Activated CD4-positive, alpha-beta T cell treated with anti-CD3 and anti-CD28 coated beads for 48 hours (primary cell): ENCODE measurements at places on chromosomes 3 and 15.
A peak's percentile ranks its signal among the peaks of the same experiment; 100 is the strongest.

GRCh38 chr3:57952208-57952631 lies 56.0 kb upstream of the FLNB start:
- DNase-seq = no peak

DNA sequence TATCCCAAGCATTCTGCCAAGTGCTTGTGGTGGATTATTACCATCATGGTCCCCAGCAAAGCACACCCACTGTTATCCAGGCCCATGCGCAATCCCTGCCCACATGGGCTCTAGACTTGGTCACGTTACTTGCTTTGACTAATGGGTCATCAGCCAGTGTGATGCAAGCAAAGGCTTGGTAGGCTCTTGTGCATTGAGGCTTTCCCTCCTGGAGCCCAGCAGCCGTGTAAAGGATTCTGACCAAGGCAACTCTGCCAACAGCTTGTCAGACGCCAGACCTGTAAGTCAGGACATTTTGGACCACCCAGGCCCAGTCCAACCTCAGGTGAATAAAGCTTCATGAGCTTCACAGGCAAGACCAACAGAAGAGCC lies 93.9 kb downstream of the ABHD5 start:
- DNase-seq = no peak

- DNase-seq = no peak
These were observed 28.5 kb downstream of the ST3GAL6 start for GRCh38 chr3:98791341-98792325.

DNA sequence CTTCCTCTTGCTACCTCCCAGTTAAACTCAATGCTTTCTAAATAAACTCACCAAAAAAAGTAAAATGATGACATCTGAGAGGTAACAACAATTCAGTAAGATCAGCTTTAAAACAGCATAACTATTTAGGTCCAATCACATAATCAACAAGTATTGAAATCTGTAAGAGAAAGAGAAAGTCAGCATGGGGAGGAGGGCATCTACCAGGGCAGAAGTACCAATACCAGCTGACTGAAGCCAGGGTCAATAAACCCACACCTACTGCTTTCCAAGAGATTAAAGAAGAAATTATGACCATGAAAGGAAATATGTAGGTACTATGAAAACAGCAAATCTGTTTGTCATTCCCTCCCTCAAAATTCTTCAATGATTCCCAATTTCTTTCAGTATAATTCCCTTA lies 42.2 kb upstream of the IGF2BP2 start:
- DNase-seq = no peak

- no peak for DNase-seq
These were observed 342.9 kb downstream of the IL20RB start for GRCh38 chr3:137300703-137301102.

GRCh38 chr15:95761501-95762165 lies 568.9 kb upstream of the NR2F2 start:
- DNase-seq = no peak

- no peak for DNase-seq
These were observed 149.4 kb upstream of the KCNMB2 start for GRCh38 chr3:178386880-178387279.

DNA sequence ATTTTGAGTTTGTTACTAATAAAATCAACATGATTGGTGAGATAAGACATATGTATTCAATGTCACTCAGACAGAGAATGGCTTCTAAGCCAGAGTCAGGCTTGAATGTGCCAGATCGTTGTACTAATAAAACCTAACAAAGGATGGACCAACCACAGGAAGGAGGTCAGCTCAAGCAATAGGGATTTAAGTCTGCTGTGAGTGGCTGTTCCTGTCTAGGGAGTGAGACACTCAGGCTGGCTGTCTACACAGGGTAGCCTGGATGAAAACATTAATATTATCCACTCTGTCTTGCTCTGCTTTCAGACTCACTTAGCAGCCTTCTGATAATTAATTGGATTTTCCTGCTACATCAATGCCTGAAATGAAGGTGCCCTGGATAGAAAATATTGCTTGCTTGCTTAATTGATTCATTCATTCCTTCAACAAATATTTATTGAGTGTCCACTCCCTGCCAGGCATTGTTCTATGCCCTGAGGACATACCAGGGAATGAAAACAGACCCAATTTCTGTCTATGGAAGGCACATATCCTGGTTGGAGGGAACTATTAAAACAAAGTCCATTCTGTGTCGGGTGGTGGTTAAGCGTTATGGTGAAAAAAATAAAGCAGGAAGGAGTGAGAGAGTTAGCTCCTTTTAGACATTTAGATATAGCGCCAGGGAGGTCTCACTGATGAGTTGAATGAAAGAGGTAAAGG lies 239.4 kb downstream of the CHST2 start:
- DNase-seq = no peak

GRCh38 chr3:72320955-72321303 lies 527.3 kb downstream of the SHQ1 start:
- no peak for DNase-seq

DNA sequence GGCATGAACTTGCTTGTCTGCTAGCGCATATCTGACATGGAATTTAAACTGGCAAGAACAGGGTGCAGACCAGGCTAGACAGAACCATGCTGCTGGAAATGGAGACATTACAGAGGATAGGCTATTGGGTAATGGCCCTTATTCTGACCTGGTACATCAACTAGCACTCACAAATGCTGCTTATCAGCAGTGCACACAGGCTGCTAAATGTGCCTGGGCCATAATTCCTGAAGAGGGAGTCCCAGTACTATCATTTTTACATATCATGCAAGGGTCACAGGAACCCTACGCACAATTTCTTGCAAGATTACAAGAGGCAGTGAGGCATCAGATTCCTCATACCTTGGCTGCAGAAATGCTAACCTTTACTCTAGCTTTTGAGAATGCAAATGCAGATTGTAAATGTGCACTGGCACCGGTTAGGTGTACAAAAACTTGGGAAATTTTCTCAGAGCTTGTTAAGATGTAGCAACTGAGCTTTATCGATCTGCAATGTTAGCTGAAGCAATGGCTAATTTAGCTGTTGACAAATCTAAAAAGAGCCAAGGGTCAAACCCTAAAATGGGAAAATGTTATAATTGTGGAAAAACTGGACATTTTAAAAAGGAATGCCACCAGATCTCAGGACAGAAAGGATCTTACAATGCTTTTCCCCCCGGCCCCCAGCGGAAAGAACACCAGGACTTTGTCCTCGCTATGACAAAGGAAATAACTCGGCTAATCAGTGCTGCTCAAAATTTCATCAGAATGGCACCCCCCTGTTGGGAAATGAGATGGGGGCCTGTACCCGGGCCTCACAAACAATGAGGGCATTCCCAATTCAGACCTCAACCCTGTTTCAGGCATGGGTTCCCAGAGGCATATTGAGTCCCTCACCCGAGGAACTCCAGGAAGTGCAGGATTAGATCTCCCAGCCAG lies 21.1 kb downstream of the CCRL2 start:
- DNase-seq = no peak

DNA sequence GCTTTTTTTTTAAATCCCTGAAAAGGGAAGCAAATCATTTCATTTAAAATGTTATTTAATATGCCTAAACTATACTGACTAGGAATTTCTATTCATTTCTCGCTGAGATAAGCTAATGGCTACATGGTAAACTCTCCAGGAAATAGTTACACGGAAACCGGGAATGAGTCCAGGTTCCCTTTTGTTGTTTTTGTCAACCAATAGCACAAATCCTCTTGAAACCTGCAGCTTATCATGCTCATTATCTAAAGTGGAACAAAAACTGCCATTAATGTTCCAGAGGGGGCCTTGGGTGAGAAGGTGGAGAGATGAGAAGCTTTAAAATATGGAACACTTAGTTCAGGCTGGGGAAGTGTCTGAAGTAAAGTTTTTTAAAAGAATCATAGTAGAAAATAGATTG lies 113.5 kb upstream of the ALCAM start:
- no peak for DNase-seq

GRCh38 chr3:167743799-167744198 lies 8.3 kb downstream of the SERPINI1 start:
- DNase-seq = no peak

GRCh38 chr3:129793942-129794310 lies 99.6 kb downstream of the TMCC1 start:
- no peak for DNase-seq

- no peak for DNase-seq
These were observed 2.9 kb downstream of the FMN1 start for GRCh38 chr15:33191591-33191990.

GRCh38 chr3:129481766-129482332 lies 41.8 kb downstream of the IFT122 start:
- peak; percentile 55 for DNase-seq

- no peak for DNase-seq
These were observed 38.0 kb upstream of the RFTN1 start for GRCh38 chr3:16551342-16551976.

- no peak for DNase-seq
These were observed 17.7 kb upstream of the NR2F2 start for GRCh38 chr15:96312641-96313335.

DNA sequence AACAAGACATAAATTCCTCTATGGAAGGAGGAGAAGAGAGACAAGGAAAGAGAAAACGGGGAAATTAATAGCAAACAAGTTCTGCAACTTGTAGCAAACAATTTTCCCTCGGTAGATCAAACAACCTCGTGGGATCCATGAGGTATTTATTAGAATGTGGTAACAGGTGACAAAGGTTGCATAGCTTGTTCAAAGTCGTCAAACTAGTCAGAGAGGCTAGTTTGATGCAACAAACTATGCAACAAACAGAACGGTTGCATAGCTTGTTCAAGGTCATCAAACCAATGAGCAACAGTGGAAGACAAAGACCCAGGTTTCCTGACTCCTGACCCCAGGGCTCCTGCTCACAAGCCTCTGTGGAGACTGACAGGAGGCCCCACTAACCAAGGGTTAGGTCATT lies 20.7 kb downstream of the MB21D2 start:
- DNase-seq = no peak

DNA sequence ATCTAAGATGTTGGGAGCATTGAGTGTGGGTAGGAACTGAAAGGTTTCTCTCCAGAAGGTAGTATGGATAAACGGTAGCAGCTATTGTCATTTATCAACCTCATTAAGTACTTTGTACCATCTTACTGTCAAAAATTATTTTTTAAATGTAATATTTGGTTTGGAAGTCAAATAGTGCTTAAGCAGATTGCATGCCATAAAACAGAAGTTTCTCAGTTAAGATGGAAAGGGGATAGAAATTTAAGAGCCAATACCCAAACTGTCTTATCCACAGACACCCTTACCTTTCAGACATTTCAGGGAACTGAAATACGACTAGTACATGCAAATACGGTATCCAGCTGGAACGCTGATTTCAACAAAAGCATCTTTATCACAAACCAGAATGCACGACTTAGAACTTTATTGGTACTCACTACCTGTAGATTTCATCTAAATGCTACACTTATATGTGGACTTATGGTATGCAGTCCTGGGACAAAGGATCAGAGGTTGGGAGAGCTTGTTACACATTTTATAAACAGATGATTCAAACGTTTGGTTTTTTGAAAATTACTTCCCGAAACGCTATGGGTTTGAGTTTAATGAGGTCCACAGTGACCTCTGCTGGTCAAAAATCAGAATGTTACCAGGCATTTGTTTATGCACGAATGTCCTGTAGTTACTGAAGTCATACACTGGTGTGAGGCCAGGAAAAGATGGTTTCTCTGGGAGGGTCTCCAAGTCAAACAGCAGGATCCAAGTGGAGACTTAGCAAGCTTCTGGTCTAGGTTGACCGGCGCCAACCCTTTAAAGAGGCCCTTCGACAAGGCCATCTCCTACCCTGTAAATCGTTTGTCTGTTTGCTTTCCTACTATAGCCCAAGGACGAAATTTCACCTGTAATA lies 45.7 kb upstream of the DUT start:
- peak; percentile 43 for DNase-seq

GRCh38 chr15:59299929-59300617 lies 72.6 kb downstream of the MYO1E start:
- peak; percentile 74 for DNase-seq

- no peak for DNase-seq
These were observed 19.8 kb upstream of the ARNT2 start for GRCh38 chr15:80384432-80384831.

DNA sequence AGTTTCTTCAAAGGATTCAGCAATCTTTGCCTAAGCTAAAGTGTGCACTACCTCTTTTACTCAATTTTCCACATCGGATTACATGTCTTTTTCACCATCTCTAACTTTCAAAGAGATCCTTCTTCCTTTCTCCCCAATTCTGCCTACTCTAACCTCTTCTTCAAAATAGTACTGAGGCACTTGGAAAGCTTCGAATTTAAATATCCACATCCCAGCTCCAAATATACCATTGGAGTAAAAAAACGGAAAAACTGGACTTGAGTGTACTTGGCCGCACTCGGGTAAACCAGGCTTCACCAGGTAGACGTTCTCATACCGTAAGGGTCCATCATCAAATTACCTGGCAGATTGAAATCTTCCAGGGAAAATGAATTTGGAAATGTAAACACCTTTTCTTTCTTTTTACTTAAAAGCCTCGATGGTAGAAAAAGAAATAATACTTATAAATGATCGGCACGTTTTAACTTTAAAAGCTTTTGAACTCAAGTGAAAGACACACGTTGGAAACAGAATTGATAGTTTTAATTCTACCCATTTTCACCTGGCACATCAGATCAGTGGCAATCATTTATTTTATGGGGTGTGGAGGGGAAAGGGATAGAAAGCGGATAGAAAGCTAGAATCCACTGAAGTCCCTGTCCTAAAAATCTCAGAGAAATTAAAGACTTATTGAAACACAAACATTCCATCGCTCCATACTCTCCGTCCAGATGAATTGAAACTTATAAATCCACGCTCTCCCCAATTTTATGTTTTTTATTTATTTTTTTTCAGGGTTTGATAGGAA lies 8.2 kb upstream of the MEIS2 start:
- DNase-seq = no peak

- no peak for DNase-seq
These were observed 101.8 kb upstream of the ST8SIA2 start for GRCh38 chr15:92291900-92292299.

DNA sequence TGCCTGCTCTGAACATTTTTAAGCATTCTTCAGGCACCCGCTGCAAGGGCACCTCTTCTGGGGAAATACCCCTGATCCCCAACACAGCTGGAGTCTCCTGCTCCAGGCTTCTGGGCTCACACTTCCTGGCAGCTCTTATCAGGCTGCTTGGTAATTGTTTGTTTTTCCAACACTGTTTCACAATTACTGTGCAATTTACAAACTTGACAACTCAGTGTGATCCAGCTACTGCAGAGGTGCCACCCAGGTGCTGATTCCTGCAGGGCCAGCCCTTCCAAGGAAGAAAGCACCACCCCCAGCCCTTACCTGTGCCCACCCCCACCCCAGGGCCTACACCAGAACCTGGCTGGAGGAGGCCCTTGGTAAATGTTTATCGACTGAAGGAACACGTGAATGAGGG lies 66.5 kb downstream of the MAGEF1 start:
- no peak for DNase-seq
